ENCODE measurements at places on chromosomes 6 and 20.

DNA sequence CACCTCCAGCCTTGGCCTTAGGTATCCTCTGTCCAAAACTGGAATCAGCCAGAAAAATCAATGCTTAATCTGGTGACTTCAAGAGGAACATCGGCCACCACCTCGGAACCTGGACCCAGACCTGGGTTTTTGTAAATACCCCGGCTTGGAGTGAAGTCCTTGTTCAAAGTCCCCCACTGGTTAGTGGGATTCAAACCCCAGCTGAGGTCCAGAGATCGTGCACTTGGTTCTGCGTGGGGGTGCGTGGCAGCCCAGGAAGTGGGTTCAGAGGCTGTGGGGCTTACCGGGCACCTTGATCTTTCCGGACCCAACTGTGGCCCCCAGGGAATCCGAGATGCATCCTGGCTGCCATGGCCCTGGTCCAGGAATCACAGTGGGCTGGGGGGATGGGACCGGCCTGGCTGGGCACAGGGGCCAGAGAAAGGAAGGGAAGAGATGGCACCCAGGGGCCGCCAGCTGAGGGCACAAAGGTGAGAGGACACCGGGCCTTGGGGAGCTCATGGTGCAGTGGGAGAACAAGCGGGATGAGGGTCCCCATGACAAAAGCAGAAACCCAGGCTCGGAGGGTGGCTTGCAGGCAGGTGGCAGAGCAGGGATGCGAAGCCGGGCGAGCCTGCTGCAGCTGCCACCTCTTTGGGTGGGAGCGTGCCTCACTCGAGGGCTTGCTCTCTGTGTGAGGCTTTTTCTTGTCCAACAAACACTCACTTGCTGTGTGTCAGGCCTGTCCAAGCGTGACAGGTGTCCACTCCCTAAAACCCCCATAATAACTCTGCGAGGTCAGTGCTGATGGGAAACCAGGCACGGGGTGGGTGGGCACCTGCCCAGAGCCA, 27.7 kb downstream of the ZBP1 start:
- no peak for DNase-seq

DNA sequence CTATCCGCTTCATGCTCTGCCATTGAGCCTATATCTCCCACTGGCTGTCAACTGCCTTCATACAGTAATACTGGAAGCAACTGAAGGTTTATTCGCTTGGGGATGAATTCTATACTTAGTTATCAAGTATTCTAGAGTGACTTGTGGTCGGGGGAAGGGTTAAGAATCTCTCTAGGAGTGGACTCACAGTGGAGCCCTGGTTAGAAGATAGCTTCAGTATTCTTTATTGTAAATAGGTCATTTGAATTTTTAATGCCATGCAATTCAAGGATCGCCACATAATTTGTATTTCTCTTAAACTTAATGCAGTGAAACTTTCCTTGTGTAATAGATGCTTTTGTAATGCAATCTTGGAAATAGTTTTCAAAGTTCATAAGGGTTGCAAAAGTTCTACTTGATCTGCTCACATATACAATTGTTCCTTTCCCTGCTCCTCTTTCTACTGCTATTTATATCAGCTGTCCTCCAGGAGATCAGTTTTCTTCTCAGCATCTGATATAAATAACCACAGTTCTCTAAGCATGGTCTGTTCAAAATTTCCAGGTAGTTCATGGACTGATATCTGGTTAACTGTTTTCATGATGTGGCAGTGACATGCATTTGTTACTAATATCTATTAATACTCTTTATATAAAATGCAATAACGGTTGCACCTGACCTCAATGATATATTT, 120.3 kb downstream of the KCNQ5 start:
- no peak for DNase-seq

DNA sequence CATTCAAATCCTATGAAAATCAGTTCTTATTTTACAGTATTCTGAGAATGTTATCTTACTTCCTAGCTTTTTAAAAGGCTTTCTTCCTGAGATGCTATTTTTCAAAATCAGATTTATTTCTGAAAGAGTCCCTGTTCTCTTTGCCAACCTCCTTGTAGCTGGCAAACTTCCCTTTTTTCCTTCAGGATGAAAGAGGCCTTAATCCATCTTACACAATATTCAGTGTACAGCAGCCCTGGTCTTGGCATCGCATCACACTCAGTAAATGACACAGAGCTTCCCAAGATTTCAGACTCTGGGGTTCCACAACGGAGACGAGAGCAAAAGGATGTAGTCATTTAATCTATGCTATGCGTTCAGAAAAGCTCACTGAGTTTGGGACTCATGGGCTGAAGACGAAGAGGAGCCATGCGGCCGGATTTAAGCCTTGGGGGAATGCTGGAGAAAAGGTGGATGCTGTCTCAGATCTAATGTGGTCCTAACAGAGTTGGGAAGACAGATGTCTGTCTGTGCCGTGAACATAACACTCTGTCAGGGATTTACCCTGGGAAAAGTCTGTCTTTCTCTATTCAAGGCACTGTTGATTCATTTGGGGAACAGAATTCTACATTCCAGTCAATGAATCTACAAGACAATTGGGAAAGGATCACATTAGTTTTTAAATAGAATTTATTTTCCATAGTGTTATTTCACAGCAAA, 616.4 kb upstream of the AGPAT4 start:
- DNase-seq: no peak

GRCh38 chr20:17808782-17809181, 109.0 kb downstream of the BANF2 start:
- DNase-seq: no peak

GRCh38 chr6:36677059-36677749, 1.3 kb upstream of the CDKN1A start:
- peak; percentile 18 for DNase-seq

GRCh38 chr6:110398778-110399177, 16.6 kb downstream of the DDO start:
- DNase-seq: peak; percentile 57

DNA sequence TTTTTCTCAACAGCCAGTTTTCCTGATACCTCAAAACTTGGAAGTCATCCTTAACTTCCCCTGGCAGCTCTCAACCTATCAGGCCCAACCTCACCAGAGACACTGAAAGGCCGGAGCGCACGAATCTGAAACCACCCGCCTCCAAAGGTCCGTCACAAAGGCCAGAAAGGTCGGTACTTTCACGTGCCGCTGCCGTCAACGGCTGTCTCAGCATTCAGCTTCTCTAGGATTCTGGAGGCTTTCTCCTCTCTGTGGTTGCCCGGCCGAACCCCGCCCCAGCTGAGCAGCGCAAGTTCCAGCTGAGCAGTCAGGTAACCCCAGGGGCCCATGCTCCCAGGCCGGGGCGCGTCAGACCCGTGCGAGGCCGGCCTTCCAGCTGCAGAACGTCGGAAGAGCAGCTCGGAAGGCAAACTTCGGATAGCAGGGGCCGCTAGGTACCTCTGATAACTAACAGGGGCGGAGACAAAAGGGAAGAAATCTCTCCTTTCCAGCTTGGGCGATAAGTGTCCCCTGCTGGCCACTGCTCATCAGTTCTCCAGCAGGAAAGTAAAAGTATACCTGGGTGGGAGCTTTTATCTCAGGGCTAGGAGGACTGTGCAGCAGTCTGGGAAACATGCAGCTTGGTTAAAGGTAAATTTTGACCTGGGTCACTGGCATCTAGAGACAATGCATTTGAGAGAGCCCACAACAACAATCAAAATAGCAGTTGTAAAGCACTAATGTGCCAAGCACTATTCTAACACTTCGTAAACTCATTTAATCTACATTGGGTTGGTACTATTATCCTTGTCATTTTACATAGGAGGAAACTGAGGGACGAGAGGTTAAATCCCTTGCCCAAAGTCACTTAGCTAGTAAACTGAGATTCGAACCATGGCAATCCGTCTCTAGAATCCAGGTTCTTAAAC, 16.1 kb downstream of the ZSCAN12 start:
- DNase-seq: peak; percentile 58

DNA sequence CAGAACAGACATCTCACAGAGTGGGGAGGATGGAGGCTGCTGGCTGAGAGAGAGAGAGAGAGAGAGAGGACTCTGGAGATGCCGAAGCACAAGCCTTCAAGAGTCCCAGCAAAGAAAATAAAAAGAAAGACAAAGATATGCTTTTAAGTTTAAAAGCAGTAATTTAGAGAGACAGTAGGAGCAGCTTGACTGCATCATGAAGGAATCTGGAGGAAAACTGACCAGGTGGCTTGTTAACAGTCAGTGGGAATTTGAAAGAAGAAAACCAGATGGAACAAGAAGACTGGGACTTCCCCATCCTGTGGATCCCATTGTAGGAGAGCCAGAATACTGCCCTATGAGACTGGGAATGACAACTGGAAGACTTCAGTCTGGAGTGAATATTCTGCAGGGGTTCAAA, 46.3 kb upstream of the PLN start:
- DNase-seq: no peak

GRCh38 chr6:134735461-134735860, 214.4 kb downstream of the ALDH8A1 start:
- DNase-seq: no peak

GRCh38 chr20:42635699-42636411, 553.9 kb downstream of the PTPRT start:
- DNase-seq: no peak

DNA sequence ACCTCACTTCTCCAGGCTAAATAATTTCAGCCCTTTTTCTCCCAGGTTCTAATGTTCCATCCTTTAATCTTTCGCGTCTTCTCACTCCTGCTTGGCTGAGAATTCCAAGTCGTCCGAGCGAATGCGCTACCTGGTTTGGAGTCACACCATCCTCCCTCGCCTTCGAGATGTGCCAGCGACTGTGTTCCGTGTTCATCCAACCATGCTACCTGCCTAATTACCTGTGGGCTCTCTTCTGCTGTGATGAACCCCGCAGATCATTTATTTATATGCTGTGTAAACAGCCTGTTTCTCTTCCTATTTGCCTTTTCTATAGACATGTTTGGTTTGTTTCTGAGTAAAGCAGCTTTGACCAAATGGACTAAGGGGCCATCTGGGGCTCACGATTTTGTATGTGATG, 83.5 kb upstream of the TMEM181 start:
- no peak for DNase-seq

DNA sequence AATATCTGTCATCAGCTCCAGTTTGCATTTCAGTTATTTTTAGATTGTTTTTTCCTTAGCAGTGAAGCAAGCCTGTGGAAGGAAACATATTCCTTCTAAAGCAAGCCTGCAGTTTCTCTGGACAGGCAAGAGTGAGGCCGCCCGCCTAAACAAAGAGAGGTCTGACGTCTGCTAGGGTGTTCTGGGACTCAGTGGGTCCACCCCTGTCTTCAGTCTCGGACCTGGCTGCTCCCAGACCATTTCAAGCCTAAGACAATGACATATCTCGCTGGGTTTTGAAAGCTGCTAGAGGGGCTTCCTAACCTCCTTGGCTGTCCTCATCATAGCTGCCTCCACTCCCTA, 36.8 kb upstream of the RNF24 start:
- no peak for DNase-seq

- DNase-seq: no peak
These were observed 930.5 kb upstream of the FLRT3 start for GRCh38 chr20:15267935-15268334.

GRCh38 chr20:47857569-47858464, 72.5 kb upstream of the SULF2 start:
- peak; percentile 44 for DNase-seq

- DNase-seq: no peak
These were observed 22.8 kb downstream of the FOXQ1 start for GRCh38 chr6:1334684-1335083.

GRCh38 chr6:30981942-30982772, 1.4 kb upstream of the MUC21 start:
- DNase-seq: peak; percentile 65

DNA sequence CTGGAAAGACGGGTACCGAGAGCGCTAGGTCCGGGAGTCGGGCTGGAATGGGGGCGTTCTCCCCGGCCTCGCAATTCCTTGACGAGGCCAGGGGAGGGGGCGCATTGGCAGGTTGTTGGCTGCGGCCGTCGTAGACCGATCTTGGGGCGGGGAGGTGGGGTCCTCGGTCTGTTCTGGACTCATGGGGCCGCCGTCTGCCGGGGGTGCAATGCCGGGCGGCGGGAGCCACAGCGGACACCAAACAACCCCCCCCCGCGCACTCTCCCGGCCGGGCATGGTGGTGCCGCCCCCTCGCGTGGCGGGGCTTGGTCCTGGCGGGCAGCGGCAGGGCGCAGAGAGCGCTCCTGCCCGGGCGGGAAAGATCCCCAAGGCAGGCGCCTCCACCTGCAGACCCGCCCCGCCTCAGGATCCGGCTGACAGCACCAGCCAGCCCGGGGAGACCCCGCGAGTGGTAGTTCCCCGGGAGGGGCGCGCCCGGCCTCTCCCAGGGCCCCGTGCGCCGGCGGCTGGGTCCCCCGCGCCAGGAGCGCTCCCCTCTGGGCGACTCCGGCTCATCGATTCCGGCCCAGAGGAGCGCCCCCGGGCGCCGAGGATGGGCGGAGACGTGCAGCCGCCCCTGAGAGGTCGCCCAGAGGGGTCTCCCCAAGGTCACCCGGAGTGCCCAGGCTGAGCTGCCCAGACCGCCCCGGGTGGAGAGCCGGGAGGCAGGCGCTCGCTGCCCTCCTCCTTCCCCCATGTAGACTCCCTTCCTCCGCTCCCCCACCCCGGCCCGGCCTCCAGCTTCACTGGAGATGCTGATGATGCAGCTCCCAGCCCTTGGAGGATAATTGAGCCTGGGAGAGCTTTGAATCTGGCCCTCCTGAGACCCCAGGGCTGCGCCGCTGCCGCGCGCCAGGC, 709 bp downstream of the PPP1R16B start:
- no peak for DNase-seq

- DNase-seq: peak; percentile 45
These were observed 322.2 kb downstream of the ESR1 start for GRCh38 chr6:152129691-152130151.

DNA sequence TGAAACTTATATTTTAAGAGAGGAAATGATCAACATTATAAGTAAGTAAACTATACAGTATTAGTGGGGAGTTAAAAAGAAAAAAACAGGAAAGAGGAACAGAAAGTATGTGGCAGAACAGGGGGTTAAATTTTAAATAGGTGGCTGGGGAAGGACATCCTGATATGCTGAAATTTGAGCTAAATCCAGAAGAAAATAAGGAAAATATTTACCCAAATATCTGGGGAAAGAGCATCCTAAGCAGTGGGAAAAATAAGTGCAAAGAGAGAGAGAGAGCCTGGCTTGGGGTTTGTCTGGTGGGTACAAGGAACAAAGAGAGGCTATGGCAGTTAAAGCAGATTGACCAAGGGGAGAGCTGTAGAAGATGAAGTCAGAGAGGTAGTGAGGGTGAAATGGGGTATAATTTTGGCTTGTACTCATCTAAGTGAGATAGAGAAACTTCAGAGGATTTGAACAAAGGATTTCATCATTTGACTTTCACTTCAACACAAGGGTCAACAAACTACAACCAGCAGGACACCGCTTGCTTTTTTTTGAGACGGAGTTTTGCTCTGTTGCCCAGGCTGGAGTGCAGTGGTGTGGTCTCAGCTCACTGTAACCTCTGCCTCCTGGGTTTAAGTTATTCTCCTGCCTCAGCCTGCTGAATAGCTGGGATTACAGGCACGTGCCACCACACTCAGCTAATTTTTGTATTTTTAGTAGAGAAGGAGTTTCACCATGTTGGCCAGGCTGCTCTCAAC, 328.4 kb upstream of the CNR1 start:
- no peak for DNase-seq

GRCh38 chr6:114334237-114334636, 8.6 kb downstream of the HS3ST5 start:
- DNase-seq: no peak
